ENCODE measurements at places on chromosomes 6 and 20. TPM values are rescaled to one million over a fixed set of nuclear protein-coding genes. Genes with fewer than 3 reads are reported as not detected.
A peak's percentile ranks its signal among the peaks of the same experiment; 100 is the strongest.

The MDFI gene
- not detected for total RNA-seq

The BIRC7 gene
- total RNA-seq = not detected

The CLPSL1 gene
- not detected for total RNA-seq

The BFSP1 gene
- total RNA-seq = 2.2 TPM

The CITED2 gene
- total RNA-seq = 76.7 TPM

The TXLNB gene
- 0.35 TPM for total RNA-seq

The TFAP2A gene
- total RNA-seq = not detected

The PLCB4 gene
- total RNA-seq = not detected

The TRIM40 gene
- not detected for total RNA-seq

The OR2H1 gene
- not detected for total RNA-seq

The RBPJL gene
- not detected for total RNA-seq

The MYCT1 gene
- total RNA-seq = not detected

The NFS1 gene
- 33.2 TPM for total RNA-seq

The CDSN gene
- not detected for total RNA-seq

The FHL5 gene
- total RNA-seq = not detected

The OGFRL1 gene
- 8.9 TPM for total RNA-seq

- no peak for DNase-seq
Observed at GRCh38 chr6:164042212-164042611, 627.7 kb downstream of the QKI start.

DNA sequence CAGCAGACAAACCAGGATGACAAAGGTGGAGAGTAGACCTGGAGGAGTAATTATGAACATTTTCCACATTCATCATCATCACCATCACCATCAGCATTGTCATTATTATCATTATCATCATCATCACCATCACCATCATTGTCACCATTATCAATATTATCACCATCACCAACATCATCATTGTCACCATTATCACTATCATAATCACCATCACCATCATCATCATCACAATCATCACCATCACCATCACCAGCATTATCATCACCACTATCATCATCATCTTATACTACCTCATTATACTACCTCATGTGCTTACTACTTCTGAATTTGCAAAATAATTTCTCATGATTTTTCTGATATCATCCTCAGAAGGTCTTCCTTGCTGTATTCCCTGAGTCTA, 39.3 kb downstream of the FOXA2 start:
- no peak for DNase-seq

GRCh38 chr20:58130581-58130980, 97.9 kb downstream of the ANKRD60 start:
- no peak for DNase-seq

- no peak for DNase-seq
Observed at GRCh38 chr20:55200317-55200716, 724.9 kb downstream of the DOK5 start.

DNA sequence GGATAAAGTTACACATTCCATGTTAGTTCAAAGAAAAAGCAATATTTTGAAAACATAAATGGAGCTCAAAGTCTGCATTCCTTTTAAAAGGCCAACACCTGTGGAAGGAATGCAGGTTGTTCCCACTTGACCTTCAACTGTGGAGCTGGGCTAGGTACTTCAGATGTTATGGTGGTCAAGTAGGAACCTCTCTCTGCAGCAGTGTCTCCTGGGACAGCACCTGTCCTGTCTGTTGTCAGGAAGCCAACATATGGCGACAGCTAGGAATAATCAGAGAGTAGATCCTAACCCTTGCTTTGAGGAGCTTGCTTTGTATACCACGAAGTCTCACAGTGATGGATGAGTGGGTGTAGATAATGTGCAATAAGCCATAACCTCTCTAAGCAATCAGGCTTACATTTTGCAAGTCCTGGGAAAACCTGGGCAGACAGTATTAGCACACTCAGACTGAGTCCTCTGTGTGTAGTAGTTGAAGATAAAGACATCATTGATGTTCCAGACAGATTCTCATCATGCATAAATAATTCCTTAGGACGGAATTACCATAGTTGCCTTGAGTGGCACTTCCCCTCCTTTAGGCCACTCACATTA, 347.5 kb downstream of the PRL start:
- no peak for DNase-seq

GRCh38 chr6:135935941-135936601, 84.6 kb downstream of the PDE7B start:
- DNase-seq = no peak

- no peak for DNase-seq
Observed at GRCh38 chr20:8854571-8854970, 214.3 kb upstream of the PLCB4 start.

DNA sequence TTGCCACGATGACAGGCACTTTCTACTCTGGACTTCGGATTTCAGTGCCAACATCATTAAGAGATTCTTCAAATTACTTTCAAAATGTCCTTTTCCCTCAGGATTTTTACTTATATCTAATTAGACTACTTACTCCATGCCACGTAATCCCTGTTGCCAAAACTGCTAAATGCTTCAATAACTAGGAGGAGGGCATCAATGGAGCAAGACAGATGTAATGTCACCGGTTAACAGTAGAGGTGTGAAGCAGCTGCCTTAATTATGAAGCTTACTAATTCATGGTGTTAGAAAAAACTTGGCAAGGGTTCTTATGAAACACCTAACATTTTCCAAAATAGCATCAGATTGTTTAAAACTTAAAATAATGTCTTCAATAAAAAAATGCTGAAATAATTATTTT, 111.2 kb upstream of the SIM1 start:
- DNase-seq = no peak

- no peak for DNase-seq
Observed at GRCh38 chr6:84553527-84553926, 210.9 kb downstream of the TBX18 start.

GRCh38 chr6:166775180-166775922, 148.3 kb upstream of the RPS6KA2 start:
- DNase-seq = peak; percentile 75

DNA sequence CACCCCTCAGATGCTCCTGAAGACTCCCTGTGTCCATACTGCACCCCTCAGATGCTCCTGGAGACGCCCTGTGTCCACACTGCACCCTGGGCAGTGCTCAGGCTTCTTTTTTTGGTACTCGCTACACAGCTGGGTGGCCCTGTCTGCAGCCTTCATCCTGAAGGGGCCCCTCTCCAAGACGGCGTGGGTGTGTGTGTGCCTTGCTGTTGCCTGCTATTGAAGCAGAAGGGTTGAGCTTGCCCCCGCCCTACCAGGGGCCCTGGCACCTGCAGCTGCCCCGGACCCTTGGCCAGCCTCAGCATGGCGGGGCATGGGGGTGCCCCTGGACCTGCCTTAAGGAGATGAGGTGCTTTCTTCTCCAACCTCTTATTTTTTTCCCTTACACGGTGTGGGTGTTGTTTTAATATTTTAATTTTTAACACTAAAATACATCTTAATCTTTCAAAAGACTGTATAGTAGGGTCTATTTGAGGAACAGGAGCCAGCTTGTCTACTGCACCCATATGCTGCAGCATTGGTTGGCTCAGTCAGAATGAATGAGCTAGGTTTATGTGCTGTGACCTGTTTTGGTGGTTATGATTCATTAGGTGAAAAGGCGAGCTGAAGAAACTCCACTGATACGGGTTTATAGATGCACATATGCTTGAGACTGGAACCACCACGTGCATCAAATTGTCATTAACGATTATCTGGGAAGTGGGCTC, 135.9 kb downstream of the AGPAT4 start:
- no peak for DNase-seq

DNA sequence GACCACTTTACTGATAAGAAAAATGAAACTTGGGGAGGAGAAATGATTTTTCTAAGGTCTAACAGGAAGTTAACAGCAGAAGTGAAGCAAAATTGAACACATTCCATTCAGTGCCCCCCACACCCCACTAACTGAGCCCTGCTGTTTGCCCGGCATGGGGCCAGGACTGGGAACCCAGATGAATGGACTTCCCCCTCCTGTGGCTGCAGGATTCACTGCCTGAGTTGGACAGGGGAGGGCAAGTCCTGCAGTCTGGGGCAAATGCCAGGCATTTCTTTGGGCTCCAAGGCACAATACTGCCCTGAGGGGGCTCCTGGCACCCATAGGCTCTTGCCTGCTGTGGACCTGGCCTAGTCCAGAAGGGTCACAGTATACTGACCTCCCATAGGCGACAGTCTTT, 28.3 kb downstream of the FYN start:
- no peak for DNase-seq

- no peak for DNase-seq
Observed at GRCh38 chr20:2421247-2421646, 40.5 kb downstream of the TGM6 start.

DNA sequence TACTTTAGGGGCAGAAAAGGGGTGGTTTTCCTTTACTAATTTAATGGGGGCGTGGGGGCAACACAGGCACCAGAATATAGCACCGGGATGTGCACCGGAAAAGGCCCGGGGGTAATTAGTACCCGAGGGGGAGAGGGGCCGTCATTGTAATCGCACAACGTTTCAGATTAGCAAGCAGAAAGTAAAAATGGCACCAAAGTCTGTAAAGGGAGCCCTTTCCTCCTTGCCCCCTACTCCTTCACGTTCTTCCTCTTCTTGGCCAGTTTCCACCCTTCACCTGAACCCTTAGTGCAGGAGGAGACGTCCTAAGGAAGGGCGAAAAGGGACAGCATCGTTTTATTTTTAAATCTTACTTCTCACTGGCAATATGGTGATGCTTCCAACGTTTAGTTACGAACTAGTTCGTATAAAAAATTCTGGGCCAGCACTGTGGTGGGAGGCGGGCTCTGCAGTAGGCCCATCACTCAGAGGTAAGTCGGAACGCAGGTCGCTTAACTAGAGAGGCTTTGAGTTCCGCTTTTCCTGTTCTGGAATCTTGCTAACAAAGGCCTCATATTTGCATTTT, 742 bp upstream of the CEP85L start:
- no peak for DNase-seq

GRCh38 chr6:53922539-53922981, 127.8 kb downstream of the LRRC1 start:
- no peak for DNase-seq

- DNase-seq = no peak
Observed at GRCh38 chr6:152695372-152696045, 2.2 kb upstream of the MYCT1 start.

DNA sequence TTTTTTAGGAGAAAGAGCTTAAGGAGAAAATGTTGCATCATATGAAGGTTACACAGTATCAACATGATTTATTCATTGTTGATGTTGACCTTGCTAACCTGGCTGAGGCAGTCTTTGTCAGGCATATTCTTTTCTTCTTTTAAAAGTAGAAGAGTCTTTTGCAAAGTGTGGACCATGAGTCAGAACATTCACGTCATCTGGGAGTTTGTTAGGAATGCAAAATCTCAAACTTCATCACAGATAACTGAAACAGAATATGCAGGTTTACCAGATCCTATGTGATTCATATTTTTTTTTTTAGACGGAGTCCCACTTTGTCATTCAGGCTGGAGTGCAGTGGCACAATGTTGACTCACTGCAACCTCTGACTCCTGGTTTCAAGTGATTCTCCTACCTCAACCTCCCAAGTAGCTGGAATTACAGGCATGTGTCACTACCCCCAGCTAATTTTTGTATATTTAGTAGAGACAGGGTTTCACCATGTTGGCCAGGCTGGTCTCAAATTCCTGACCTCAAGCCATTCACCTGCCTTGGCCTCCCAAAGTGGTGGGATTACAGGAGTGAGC, 530.4 kb upstream of the BTBD3 start:
- DNase-seq = no peak

- no peak for DNase-seq
Observed at GRCh38 chr6:13135152-13135551, 193.2 kb downstream of the TBC1D7 start.
